ENCODE measurements at places on chromosomes 11 and 22. TPM values are rescaled to one million over a fixed set of nuclear protein-coding genes. Genes with fewer than 3 reads are reported as not detected.
A peak's percentile ranks its signal among the peaks of the same experiment; 100 is the strongest.

DRD2 gene
- total RNA-seq, result 5.3 TPM

HEPHL1 gene
- total RNA-seq, result not detected

GGT1 gene
- total RNA-seq, result 2.6 TPM

GRIK4 gene
- 0.62 TPM for total RNA-seq

GAB4 gene
- total RNA-seq, result not detected

FOLR2 gene
- total RNA-seq, result not detected

NECTIN1 gene
- total RNA-seq, result 14.6 TPM

GRCh38 chr11:41451011-41451410 lies 8.4 kb downstream of the LRRC4C start:
- DNase-seq, result no peak

DNA sequence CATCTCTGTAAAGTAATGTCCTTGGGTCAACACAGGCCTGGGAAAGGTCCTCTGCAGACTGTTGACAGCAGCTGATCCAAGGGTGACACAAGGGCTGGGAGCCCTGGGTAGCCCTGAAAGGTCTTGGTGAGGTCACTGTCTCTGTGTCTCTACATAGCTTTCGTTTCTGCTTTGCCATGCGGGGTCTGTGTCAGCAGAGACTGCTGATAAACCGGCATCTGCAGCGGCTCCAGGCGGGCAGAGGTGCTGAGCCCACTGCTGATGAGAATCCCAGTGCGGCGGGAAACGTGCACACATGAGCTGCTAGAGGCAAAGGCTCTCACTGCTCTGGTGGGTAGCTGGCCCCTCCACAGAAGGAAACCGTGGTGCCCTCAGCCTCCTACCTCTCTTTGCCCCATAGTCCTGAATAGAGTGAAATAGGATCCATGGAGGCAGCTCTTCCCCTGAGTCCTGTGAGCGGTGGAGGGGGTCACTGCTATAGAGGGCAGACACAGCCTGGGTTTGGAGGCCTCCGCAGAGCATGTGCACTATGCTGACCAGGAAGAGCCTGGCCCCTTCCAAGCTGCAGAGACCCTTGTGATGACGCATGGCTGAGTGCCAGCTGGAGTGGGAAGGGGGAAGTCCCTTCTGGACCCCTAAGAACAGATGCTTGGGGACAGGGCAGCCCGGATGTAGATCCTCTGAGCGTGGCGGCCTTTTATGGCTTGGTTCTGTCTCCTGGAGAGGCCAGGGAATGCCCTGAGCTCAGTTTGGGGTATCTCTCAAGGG lies 17.8 kb upstream of the ST3GAL4 start:
- no peak for DNase-seq

GRCh38 chr22:35379146-35379993 lies 1.5 kb upstream of the HMOX1 start:
- no peak for DNase-seq

DNA sequence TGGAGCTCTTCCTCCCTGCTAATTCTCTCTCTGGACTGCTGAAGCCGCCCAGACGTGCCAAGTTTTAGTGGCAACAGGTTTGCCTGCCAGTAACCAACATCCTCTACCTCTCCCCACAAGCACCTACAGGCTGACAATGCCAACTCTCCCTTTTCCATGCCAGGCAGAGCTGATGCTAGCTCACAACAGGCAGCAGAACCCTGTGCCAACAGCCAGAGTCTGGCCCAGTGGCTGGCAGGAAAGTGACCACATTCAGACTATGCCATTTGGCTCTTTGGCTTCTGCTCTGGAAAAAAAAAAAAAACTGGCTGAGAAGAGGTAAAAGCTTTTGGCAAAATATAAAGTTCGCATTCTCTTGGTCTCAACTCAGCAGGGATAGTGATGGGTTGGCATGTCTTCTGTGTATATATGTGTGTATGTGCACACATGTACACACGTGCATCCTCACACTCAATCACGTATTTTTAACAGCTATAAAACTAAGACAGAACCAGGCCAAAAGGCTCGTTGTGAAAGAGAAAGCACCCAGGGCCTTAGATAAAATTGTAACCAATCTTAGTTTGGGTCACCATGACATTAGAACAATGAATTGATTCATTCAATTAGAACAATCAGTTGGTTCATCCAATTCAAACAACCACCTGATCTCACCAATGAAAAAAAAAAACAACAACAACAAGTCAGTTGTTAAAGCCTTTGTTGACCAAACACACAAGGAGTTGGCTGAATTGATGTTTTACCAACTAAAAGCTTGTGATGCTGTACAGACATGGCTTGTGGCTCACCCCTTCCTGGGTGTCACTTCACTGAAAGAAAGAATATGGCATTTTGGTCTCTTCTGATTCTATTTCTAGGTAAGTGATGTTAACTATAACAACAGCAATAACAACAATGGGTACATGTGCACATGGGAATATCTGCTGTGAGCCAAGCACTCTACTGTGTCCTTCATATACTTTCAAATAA lies 48.6 kb downstream of the TRIM29 start:
- no peak for DNase-seq

DNA sequence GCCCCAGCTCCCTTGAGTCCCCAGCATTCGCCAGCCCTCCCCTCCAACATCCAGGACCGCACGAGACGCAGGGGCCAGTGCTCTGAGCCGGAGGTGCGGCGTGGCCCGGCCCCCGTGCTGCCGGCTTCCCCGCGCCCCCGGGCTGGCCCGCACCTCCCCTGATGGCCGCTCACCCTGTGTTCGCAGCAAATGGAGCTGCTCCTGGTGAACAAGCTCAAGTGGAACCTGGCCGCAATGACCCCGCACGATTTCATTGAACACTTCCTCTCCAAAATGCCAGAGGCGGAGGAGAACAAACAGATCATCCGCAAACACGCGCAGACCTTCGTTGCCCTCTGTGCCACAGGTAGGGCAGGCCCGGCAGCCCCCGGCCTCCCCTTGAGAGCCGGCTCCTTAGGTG lies 2.7 kb downstream of the CCND1 start:
- DNase-seq, result no peak

- DNase-seq, result no peak
Observed at GRCh38 chr22:17984114-17984513, 40.2 kb downstream of the MICAL3 start.

DNA sequence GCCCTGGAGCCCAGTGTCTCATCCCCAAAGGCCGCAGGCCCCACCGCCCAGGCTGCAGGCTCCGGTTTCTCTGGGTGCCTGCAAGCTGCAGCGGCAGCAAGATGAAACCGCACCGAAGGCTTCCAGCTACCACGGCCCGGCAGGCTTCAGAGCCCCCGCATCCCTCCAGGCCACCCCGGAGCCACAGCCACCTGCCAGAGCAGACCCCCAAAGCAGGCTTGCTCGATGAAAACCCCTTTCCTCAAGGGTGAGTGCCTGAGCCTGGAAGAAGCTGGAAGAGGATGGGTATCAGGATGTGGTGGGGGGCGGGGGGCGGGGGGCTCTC lies 24.5 kb upstream of the GNB1L start:
- no peak for DNase-seq

DNA sequence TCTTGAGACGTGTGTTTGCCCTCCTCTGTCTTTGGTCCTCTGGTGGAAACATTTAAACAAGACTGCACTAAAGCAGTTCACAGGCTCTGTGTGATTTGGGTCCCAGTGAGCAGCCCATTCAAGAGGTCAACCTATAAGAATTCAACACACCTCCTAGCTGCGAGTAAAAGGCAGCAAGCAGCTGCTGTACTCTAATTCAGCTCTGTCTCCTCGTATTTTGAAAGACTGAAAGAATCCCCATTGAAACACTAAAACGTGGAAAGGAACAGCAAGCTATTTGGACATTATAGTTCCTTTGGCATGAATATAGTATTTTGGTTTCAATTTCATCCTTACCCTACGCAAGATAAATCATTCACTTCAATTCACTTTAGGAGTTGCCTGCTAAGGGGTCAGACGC lies 1046.7 kb downstream of the DLG2 start:
- no peak for DNase-seq

DNA sequence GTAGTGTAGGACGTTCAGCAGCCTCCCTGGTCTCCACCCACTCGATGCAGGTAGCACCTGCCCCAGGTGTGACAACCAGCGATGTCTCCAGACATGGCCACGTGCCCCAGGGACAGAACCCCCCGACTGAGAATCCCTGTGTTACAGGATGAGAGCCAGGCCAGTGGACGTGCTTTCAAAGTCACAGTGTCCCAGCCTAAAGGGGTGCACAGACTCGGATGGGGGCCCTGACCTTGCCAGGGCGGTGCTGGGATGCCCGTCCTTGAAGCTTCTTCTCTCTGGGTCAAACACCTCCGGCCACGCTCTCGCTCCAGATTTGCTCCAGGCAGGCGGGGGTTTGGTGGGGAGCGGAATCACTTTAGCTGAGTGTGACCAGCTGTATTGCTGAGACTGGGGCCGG lies 23.3 kb upstream of the GAL start:
- DNase-seq, result no peak

- no peak for DNase-seq
Observed at GRCh38 chr11:13686776-13687175, 18.3 kb downstream of the FAR1 start.

- DNase-seq, result no peak
Observed at GRCh38 chr11:9956483-9956882, 292.6 kb downstream of the SWAP70 start.

DNA sequence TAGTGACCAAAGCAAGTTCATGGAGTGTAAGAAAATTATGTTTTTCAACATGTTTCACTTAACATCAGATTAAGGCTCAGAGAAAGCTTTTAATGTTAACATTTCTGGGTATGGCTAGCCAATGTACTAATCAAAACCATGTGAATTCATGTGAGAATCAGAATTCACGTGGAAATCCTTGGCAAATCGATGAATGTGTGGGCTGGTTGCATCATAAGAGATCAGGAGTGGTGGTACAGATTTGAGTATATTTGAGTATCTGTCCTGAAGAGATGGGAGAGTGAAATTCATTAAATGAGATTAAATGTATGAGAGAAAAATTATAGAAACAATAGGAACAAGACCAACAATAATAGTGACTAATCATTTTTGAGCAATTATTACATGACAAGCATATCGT lies 638.6 kb upstream of the ANO5 start:
- no peak for DNase-seq

DNA sequence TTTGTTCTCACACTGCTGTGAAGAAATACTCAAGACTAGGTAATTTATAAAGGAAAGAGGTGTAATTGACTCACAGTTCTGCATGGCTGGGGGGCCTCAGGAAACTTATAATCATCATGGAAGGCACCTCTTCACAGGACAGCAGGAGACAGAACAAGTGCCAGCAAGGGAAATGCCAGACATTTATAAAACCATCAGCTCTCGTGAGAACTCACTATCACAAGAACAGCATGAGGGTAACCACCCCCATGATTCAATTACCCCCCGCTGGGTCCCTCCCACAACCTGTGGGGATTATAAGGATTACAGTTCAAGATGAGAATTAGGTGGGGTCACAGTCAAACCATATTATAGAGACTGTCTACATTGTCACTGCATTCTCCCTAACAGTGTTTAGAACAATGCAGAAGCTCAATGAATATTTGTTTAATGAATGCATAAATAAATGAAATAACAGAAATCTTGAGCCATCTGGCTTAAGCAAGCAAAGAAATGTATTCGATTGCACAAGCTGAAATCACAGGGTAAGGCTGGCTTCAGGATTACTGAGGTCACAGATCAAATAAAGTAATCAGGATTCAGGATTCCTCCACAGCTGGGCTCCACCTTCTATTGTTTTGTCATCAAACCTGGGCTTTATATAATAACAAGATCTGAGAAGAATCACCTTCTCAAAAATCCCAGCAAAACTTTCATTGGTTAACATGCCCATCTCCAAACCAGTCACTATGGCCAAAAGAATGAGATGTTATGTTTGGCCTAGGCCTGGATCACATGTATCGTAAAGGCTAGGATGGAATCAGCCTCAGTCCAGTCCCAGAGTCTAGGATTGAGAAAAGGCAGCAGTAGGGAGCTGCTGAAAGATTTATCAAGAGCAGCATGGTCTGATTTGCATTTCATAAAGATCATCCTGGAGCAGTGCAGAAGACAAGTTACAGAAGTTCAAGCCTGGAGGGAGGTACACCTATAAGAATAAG lies 137.8 kb upstream of the UBASH3B start:
- DNase-seq, result no peak

DNA sequence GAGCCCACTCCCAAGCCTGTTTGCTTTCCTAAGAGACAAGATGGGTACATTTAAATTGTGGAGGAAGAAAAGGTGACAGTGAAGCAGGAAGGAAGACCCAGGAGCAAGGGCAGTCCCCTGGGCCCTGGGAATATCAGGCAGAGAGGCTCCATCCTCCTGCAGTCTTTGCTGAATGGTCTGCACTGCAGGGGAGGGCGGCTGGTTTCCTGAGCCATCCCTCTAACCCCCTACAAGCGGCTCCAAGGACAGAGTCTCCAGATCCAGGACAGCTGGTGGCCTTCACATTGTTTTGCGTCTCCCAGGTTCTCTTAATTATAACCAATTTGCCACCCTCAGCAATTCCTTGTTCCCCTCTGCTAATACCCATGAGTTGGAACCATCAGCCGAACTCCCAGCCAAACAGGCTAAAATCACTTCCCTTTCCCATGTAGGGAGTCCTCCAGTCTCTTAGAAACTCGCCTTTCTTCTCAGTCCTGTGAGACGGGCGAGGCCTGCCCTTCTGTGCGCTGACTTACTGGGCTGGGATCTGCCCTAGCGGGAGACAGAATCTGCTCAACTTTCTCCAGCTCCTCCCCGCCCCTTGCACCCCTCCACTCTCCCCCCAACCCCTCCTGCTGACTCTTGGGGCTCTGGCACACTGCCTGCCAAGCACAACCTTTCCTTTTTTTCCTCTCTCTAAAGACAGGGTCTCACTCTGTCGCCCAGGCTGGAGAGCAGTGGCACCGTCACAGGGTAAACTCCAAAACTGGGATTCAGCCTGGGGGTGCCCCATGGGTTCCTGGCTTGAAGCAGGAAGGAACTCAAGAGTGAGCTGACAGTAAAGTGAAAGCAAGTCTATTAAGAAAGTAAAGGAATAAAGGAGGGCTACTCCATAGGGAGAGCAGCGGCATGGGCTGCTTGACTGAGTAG lies 53.4 kb upstream of the EMID1 start:
- DNase-seq, result no peak

DNA sequence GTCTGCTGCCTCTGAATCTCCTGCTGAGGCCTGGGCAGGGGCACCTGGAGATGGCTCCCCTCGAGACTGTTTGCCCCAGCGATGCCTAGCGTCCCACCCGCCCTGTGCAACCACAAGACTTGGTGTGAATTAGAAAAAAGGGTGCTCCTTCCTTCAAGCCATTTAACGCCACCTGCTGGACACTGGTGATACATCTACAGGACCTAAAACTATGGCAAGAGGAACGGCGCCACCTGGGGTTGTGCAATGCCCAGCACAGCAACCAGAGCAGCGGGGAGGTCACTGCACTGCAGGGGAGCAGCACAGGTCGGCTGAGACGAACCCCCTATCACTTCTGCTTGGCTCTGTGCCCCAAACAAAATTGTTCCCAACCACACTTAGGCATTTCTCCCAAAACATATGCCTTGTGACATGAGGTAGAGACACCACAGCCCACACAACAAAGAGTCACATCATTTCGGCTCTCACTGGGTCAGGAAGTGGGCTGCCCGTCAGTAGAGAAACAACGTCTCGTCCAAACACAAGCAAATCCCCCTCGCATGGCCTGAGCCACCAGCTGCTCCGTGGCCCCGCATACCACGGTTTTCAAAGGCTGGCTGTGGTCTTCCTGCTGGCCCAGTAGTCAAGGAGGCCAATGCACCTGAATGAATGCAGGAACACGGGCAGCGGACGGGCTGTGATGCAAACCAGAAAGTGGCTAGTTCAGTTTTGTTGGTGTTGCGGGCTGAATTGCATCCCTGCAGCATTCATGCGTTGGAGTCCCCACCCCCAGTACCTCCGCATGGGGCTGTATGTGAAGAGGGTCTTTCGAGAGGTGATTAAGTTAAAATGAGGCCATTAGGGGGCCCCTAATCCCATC lies 171.9 kb downstream of the SHANK2 start:
- peak; percentile 59 for DNase-seq

All from Panc1 (cell line).